Renal cortical epithelial cell (primary cell): ENCODE measurements at places on chromosomes 16 and 17. TPM values are rescaled to one million over a fixed set of nuclear protein-coding genes. Genes with fewer than 3 reads are reported as not detected.

DNA sequence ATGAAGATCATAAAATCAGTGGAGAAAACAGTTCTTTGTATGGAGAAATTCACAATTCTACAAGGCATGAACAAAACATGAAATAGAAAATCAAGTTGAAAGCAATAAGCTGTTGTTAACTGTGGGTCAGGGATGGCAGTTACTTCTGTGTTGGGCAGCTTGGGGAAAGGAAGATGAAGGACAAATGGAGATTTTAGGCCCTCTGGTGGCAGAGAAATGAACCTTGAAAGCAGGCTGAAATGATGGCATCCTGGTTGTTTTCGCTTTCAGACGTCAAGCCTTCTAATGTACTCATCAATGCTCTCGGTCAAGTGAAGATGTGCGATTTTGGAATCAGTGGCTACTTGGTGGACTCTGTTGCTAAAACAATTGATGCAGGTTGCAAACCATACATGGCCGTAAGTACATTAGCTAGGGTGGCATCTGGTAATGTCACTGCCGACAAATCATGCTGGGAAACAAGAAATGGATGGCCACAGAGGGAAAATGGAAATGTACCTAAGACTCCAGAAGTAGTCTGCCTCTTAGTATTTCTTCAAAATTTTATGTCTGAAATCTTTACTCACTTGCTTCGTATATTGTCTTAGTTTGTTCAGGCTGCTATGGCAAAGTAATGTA is 108.9 kb downstream of the MAP2K6 start:
- peak; percentile 61 for DNase-seq

Gene SKAP1
- 11.9 and 15.6 TPM in 2 replicates for total RNA-seq

- no peak for DNase-seq
These were observed 128.5 kb upstream of the EEF2KMT start for GRCh38 chr16:5225931-5226655.

GRCh38 chr17:45912319-45912718 is 18.0 kb downstream of the MAPT start:
- no peak for DNase-seq

Gene TEX2
- total RNA-seq = 10.1 and 62.6 TPM in 2 replicates

DNA sequence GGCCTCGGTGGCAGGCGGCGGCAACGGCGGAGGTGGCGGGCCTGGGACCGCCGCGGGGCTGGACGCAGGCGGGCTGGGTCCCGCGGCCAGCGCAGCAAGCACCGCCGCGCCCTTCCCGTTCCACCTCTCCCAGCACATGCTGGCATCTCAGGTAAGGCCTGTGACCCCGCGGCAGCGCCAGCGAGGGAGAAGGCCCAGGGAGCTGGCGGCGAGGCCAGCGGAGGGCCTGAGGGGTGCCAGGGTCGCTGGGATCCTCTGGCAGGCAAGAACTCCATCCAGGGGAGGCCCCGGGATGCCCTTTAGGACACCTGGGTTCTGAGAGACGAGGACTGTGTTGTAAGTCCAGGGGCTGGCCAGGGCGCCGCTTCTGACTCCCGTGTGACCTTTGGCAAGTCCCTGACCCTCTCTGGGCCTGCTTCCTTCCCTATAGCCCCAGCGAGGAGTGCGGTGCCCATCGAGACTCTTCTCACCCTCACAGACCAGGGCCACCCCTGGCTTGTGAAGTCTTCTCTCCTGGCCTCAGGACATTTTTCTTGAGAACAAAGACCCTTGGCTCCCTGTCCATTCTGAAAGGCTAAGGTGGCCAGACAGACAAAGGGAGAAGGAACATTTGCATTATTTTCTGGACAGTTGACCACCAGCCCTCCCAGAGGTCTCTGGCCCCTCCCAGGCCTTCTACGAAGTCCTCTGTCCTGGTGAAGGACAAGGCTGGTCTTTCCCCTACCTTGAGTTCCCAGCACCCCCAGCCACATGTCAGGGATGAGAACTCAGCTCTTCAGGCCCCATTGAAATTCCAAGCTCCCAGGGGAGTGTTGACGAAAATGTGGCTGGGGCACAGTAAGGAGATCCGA is 6.3 kb downstream of the TBX2 start:
- DNase-seq = no peak

DNA sequence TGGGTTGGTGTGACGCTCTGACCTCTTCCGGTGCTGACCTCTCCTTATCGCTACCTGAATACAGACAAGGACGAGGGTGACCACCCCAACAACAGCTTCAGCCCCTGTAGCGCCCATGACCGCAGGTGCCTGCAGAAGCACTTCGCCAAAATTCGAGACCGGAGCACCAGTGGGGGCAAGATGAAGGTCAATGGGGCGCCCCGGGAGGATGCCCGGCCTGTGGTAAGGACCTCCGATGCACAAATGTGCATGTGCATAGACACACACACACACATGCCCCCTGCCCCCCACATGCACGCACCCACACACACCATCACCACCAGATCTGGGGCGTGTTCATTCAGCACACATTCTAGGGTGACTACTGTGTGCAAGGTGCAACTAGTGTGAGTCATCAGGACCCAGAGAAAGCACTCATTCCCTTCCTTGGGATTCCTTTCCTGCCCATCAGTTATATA is 9.7 kb downstream of the IGFBP4 start:
- no peak for DNase-seq

- DNase-seq = peak; percentile 72
These were observed at the start of gene PFAS for GRCh38 chr17:8248751-8249607. Gene PFAS (plus strand): TSS chr17:8249289. CDS start chr17:8253938, 4,649 bp downstream.

Gene ICAM2
- total RNA-seq = 6.4 and 11.6 TPM in 2 replicates

Gene KRT31
- total RNA-seq = not detected in 2 replicates

DNA sequence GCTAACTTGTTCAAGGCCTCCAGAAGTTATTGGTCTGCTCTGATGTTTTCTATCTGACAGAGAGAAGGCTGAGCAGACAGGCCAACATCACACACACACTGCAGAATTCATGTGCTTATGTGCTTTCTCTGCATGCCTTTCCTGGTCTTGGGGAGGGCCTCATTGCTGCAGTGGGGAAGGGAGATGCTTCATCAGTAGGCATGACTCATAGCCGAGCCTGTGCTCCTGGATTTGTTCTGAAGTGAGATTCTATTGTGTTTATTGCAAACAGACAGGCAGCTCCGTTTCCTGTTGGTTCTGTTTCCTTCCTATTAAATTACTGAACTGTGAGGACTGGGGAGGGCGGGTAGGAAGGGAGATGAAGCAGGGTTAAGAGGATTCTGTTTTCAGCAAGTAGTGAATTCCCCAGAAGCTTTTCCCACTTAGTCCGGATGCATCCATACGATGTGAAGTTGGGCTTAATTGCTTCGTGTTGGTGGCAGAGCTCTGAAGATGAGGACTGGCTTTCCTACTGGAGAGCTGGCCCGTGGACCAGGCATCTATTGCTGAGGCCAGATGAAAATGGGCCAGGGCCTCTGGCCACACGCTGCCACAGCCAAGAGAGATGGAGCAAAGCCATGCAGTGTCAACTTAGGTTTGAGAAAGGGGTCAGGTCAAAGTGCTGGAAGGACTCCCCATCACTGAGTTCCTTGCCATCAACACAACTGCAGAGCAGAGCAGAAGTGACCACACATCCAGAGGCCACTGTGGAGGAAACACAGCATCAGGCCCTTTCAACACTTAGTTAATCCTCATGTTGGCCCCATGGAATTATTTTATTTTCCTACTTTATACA is 179.3 kb downstream of the UTP18 start:
- DNase-seq = peak; percentile 40
